RWPE1 (cell line): ENCODE measurements at places on chromosomes 5 and 9.

- DNase-seq, result peak; percentile 45
Observed at GRCh38 chr5:178695556-178695955, 34.9 kb downstream of the ZNF354A start.

DNA sequence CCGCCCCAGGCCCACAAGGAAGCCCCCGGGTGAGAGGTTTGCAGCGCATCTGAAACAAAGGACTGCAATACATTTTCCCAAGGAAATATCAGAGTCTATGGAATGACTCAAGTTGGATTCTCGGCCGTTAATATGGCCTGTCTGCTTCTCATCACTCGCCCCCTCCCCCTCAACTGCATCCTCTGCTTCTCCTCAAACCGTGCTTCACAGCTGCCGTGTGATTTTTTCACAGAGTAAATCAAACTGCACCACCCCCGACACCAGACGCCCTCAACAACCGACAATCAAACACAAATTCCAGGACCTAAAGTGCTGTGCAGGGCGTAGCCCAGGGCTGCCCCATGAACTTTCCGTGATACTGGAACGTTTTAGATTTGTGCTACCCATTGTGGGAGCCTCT, 176.9 kb downstream of the ROR2 start:
- DNase-seq, result no peak

DNA sequence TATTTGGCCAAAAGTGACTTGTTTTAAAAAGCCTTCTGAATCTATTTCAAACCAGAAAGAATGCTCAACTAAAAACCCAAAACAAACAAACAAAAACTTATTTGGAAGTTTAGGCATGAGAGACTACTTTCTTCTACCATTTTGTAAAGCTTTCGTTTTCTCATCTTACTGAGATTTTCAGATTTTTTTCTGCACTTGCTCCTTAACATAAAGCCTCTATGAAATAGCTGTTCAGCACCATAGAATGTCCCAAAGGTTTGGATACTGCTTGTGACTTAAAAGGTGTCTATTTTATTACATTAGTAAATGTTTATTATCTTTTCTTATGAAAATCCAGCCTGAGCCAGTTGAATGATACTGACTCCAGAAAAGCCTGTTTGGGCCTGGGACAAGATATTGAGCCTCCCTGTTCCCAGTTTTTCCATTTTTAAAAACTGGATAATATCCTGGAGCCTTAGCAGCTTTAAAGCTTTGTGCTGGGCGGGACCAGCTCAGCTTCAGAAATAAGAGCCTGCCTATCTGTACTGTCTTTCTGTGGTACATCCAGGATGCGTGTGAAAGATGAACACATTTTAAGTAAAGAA, 292.6 kb downstream of the ZSWIM6 start:
- no peak for DNase-seq

- DNase-seq, result no peak
Observed at GRCh38 chr5:150653145-150653761, 7.8 kb upstream of the MYOZ3 start.

DNA sequence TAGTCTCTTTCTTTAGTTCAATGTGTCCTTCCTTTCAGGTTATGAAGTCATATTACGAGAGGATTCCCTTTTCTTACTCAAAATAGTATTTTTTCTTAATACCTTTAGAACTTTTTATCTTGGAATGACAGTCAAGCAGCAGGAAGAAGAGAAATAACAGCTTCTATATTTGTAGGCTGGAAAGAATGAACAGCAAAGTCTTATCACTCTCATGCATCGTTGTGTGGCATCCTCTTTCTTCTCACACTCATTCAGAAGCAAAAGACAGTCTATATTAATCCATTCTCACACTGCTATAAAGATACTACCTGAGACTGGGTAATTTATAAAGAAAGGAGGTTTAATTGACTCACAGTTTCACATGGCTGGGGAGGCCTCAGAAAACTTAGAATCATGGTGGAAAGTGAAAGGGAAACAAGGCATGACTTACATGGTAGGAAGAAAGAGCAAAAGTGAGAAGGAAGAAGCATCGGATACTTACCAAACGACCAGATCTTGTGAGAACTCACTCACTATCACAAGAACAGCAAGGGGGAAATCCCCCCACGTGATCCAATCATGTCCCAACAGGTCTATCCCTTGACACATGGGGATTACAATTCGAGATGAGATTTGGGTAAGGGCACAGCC, 1646.1 kb upstream of the CDH6 start:
- DNase-seq, result no peak

- DNase-seq, result no peak
Observed at GRCh38 chr5:159047086-159047485, 52.6 kb downstream of the EBF1 start.

DNA sequence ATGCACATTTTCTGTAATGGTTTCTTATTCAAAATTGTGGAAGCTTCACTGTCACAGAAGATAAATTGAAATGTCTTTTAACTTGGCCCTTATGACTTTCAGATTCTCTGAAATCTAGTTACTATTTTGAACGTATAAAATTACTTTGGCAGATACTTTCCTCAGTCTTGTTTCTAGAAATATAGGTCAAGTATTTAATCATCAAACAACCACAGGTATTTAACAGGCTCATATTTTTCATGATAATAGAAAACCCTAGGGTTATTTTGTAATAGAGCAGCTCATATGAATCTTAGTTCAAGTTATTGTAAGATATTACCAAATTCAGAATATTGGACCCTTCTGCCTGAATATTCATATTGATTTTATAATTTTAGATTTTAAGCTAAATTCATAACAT, 236.0 kb upstream of the CDH18 start:
- DNase-seq, result no peak

DNA sequence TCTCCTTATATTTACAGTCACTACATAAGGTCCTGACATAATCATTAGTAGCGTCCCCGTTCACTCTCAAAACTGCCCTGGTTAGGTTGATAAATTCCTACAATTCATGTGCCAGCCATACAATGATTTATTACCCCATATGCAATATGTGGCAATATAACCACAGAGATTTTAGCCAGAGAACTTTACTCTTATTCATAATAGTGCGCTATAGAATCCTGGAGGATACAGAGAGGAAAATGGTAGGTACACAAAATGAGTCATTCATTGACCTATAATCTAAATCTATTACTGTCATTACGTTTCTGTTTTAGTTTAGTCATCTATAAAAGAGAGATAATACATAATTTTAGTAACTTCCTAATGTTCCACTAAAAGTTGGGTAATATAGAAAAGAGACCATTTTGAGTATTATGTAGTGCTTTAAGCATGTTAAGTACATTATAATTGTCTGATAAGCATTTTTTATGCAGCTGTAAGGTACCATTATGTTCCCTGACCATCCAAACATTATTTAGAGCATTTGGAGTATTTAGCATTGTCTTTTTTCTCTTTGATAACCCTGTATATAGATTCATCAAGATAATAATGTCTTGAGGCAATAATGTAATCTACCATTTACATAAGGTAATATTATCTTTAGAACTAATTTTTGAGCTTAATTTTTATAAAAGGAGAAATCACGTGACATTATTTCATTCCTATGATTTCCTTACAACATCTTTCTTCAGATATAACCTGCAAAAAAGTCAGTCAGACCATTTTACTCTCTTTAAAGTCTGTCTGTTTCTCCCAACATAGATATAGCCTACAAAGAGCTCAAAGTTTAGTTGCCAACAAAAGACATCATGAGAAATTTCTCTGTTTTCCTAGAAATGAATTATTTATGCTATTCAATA, 655.5 kb upstream of the ZNF608 start:
- peak; percentile 53 for DNase-seq

GRCh38 chr5:178442405-178443257, 147.6 kb downstream of the COL23A1 start:
- no peak for DNase-seq

- no peak for DNase-seq
Observed at GRCh38 chr5:117947836-117948235, 1040.5 kb downstream of the DTWD2 start.

DNA sequence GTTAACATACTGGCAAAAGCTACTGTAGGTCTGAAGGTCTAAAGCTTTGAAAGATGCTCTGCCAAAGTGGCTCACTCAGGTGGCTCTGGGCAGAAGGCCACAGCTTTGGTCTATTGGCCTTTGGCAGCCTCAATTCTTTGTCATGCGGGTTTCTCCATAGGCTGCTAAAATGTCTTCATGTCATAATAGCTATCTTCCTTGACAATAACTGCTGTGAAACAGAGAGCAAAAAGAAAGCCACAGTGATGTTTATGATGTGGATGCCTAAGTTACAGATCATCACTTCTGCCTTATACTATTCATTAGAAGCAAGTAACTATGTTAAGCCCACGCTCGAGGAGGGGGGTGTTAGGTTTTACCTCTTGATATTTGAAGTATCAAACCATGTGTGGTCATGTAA, 906.1 kb upstream of the CDH9 start:
- no peak for DNase-seq

GRCh38 chr9:85639675-85640186, 102.0 kb downstream of the AGTPBP1 start:
- DNase-seq, result no peak

DNA sequence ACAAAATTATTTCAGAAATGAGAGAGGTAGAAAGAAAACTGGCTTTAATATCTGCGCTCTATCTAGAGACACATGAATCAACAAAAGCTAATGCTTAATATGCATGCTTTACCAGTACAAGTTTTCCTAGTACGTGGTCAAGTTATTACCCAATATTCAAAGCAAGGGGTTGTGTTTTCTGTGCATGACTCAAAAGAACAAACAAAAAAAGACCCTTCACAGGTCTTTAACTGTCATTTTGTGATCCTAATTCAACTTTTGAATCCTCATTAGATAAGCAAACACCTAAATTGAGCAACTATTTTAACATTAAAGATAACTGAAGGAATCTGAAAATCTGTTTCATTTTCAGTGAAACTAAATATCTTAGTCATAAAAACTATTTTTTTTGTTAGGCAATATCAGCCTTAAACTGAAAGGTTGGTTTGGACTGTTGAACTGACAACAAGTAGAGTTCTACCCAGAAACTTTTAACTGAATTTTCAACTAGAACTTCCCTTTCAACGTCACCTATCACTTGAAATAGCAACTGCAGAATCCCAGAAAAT, 12.5 kb downstream of the ST8SIA4 start:
- DNase-seq, result no peak

GRCh38 chr5:170636206-170636605, 132.4 kb downstream of the KCNIP1 start:
- no peak for DNase-seq
